EH (cell line): ENCODE measurements at places on chromosomes 7 and 10.

DNA sequence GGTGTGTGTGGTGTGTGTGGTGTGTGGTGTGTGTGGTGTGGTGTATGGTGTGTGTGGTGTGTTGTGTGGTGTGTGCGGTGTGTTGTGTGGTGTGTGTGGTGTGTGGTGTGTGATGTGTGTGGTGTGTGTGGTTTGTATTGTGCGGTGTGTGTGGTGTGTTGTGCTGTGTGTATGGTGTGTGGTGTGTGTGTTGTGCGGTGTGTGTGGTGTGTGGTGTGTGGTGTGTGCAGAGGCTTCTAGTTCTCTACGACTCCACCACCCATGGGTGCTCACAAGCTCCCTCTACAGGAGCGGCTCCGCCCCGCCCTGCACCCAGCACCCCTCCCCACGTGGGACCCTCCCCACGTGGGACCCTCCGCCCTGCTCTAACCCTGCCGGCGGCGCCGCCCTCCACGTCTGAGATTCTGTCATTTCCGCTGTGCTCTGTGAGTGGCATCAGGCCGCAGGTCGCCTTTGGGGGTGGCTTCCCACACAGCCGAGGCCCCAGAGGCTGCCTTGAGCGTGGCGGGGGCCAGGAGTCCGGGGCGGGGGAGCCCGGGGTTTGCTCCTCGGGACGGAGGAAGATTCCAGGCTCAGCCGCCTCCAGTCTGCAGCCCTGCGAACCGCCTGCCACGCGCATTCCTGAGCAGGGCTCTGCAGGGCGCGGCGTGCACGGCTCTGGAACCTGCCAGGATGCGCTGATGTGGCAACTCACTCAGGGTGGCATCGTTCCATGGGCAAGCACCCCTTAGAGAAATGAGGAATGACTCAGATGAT, 37.0 kb upstream of the DNAJB6 start:
- DNase-seq: peak; percentile 21

DNA sequence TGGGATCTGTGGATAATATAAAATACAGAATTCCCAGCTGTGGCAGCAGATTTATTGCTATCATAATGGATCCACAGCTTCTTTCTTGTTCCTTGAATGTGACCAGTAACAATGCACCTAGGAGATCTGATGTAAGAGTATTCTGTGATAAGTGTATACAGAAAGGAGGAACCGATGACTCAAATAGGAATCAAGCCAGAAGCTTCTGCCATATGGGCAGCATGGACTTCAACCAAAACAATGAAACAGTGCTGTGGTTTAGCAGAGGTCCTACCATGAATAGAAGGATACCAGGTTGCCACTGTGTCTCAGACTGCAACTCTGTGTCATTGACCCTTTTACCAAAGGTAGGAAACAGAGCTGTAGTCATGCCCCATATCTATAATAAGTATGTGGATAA, 81.8 kb downstream of the PTPRZ1 start:
- DNase-seq: peak; percentile 54

DNA sequence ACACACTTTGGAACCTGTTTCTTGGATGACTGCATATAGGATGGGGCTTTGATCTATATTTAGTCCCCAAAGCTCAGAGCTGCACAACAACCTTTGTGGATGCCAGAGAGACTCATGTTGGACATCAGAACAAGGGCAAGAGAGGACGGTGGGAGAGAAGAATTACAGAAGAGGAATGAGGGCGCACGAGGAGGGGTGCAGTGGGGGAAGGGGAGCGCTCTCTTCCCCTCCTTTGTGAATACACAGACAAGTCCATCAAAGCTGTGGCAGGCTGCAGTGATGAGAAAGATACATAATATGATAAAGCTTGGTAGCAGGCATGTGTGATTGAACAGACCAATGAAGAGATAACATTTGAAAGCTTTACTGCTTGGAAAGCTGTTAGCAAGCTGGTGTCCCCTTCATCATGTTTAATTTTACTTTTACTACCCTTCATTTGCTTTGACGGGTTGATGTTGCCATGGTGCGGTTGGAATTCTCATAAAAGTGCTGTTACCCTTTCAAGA, 857.8 kb downstream of the KCNMA1 start:
- peak; percentile 2 for DNase-seq

GRCh38 chr7:30566596-30566995, 28.1 kb upstream of the GARS1 start:
- DNase-seq: no peak

- DNase-seq: peak; percentile 18
These were observed 121.6 kb downstream of the ALOX5 start for GRCh38 chr10:45495438-45496152.

GRCh38 chr10:33025039-33025438, 67.0 kb upstream of the ITGB1 start:
- DNase-seq: no peak

GRCh38 chr7:66015440-66016130, 33.6 kb upstream of the GUSB start:
- DNase-seq: no peak

DNA sequence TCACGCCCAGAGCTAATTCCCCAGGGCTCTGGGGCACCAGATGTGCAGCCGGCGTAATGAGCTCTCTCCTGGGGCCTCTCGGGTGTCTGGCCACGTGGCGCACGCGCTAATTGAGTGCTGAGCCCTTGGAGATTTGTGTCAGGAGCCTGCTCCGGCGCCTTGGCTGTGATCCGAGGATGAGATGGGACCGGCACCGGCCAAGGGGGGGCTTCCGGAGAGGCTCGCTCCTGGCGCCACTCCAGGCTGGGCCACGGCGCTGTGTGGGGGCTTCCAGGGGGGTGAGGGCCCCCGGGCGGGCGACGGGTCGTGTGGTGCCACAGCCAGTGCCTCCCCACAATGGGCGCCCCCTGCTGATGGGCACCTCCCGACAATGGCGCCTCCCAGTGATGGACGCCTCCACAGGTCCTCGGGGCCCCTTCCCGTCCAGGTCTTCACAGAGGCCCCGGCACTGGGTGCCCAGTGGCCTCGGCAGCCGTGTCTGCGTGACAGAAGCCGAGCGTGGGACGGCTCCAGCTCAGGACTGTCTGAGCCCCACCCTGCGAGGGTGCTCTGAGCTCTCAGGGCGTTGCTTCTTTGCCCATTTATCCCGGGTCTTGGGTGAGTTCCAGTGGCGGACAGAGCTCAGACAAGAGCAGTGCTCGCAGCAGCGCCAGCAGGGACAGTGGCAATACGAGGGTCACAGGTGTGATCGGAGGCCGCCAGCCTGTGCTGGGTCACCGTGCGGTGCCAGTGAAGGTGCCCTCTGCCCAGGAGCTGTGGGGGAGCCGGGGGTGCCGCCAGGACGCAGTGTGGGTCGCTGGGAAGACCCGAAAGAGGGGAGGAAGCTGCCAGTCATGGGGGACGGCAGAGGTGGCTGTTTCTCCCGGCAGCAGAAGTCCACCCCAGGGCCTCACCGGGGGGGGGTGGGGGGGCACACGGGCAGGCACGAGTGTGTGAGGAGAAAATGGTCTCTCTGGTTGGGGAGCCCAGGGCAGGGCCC, 8.2 kb upstream of the NKX6-2 start:
- DNase-seq: no peak

DNA sequence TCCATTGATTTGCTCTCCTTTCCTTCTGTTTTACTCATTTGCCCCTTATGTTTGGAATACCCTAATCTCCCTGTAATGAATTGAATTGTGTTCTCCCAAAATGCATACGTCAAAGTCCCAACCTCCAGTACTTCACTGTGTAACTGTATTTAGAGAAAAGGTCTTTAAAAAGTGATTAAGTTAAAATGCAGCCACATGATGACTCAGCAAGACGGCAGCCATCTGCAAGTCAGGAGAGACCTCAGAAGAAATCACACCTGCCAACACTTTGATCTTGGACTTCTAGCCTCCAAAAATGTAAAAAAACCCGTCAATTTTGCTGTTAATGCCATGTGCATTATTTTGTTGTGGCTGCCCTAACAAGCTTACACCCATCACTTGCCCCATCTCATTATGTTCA, 85.3 kb upstream of the PCLO start:
- no peak for DNase-seq

- no peak for DNase-seq
These were observed 19.1 kb downstream of the ATXN7L1 start for GRCh38 chr7:105857009-105857952.

DNA sequence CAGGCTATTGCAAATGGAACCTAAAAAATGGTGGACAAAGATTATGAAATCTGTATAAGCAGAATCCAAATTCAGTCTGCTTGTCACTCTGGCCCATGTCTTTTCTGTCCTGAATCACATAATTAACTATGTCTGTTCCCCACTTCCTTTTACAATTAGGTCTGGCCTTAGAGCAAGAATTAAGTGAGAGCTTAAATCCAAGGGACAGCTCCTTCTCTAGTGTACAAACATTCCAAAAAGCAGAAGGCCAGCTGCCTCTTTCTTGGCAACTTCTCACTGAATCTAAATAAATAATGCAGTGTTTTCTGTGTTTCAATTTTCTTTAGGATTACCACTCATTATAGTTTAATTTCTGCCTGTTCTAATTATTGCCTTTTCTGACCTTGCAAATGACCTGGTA, 39.3 kb upstream of the NEBL start:
- DNase-seq: no peak

DNA sequence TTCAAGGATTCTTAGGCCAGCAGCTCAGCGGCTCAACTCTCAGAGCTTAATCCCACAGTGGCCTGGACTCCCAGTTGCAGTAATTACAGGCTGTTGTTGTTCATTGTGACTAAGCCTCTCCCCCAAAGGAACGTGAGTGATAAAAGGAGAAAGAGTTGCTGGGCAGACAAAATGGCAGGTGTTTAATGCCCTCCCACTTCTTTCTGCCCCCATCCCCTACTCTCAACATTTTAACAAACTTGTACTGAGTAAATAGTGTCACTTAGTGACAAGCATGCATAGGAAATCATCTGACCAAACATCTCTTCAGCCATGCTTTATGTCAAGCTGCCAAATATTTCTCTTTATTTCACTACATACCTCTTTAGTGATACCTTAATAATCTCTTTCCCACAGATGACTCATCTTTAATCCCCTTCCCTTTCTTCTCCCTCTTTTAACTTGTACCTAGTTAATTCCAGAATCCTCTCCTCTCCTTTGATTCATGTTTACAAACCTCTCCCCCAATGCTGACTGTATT, 12.4 kb upstream of the MTERF1 start:
- peak; percentile 30 for DNase-seq

DNA sequence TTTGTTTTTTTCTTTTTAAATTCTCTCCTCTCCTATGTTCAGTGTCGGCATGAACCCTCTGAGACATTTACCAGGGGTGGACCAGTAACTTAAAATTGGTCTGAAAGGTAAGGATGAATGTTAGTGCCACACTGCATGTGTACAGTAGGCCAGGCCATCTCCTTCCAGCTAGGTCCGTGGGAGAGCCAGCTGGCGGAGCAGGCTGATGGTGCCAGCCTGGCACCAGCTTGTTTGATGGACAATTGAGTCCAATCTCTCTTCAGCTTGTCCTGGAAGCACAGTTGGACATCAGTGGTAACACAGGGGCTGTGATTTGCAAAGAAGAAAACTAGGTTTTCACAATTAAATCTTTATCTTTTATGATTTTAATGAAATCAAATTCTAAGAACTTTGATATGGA, 136.5 kb downstream of the CNNM2 start:
- no peak for DNase-seq

- no peak for DNase-seq
These were observed 154.4 kb downstream of the AMPH start for GRCh38 chr7:38476764-38477163.
